ENCODE measurements at places on chromosomes 5 and 9.

DNA sequence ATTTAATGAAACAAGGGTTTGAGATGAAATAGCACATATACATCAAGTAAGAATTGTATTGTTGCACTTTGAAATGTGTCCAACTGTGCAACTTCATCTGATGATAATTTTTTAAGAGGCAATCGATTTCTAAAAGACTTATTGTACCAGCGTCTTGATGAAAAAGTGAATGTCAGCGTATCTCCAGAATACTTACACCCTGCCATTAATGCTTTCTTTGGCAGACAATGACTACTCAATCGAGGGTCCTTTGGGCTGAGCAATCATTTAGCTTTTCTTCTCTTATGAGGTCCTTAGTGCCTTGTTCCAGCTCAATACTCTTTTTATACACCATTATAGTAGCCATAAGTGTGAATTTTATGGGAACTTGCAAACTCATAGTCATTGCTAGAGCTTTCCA is 4.7 kb downstream of the TLE1 start:
- DNase-seq, result no peak

DNA sequence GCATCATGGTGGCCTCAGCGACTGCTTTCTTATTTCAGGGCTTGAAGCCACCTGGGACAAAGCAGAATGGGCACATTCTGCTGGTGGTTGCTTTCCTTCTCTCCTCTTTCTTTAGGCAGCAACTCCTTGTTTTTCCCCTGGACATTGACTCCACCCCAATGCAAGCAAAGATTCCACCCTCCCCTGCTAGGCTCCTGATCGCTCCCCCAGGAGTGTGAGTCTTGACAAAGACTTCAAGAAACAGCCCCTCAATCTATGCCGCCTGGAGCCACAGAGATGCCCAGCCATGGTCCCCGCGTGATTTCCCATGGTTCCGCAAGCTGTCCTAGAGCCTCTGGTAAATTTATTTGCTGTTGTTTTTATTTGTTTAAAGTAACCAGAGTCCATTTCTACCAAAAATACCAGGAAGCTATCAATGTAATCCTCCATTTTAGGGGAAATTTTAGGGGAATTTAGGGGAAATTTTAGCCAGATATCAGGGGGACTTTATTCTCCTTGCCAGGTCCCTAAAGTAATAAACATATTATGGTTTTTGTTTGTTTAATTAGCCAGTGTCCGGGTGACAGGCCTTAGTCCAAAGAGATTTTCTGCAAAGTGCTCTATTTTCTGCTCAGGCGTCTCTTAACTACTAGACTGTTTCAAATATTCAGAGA is 2.3 kb downstream of the KCNMB1 start:
- DNase-seq, result no peak

DNA sequence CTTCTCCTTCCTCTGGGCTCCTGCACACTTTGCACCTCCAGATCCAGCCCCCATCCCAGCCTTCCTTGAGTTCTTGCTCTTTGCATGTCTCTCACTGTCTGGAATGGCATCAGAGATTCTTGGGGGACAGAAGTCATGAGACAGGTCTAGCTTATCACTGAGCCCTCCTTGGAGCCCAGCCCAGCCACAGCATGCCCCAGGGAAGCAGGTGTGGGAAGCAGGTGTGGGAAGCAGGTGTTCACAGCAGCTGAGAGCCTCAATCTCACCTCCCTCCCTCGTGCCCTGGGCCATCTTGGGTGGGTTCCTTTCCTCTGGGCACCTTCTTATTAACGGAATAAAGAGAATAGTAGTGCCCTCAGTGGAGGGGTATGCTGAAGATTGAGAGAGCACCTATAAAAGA is 27.2 kb downstream of the SLC6A7 start:
- DNase-seq, result no peak

- DNase-seq, result no peak
Measured at GRCh38 chr5:140075371-140075770, 32.3 kb upstream of the NRG2 start.

DNA sequence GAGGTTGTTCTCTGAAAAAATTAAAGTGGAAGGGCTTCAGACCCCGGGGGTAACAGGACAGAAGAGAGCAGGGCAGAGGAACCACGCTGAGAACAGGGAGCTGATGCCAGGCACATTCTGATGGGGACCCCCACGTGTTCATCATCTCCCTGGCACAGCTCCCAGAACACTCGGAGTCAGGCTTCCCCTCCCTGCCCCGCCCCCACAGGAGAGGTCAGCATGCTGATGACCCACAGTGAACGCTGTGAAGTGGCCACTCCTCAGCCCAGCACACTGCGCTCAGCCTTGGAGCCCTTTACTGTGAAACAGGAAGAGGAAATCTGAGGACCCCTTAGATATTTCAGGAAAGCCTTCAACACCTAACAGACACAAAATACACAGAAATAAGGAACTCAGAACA is 16.4 kb downstream of the RETREG1 start:
- no peak for DNase-seq

DNA sequence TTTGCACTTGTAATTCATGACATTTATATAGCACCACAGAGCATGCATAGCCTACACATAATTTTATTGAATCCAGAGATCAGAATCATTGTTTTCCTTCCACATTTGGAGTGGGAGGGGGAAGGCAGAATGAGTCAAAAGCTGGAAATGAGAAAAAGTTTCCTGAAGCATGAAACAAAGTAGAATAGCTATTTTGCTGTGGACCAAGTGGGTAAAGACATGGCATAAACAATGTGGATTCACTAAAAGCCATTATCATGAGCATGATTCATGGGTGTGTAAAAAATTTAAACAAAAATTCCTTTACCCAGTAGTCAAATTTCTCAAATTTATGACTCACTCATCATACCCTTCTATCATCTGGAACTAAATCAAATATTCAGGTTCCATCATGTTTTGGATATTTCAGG is 97.9 kb downstream of the YIPF5 start:
- no peak for DNase-seq

DNA sequence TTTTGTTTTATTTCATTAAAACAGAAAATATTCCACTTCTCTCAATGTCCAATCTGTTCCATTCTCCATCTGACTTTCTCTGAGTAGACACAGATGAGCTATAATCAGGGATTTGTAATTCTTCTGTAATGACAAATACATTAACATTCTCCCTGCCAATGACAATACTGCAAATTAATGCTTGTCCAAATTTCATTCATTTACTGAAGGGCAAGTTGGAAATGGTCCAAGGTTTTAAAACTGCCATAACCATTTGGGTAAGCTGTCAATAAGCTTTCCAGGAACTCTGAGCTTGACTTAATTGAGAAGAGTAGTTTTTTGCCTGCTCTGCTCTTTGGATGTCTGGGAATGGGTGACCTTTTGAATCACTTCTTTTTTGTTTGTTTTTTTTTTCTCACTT is 253.5 kb downstream of the DMRTA1 start:
- no peak for DNase-seq

GRCh38 chr5:148347706-148348105 is 12.3 kb downstream of the SPINK9 start:
- no peak for DNase-seq

- no peak for DNase-seq
Measured at GRCh38 chr5:110085826-110086225, 396.1 kb downstream of the MAN2A1 start.

GRCh38 chr9:117787746-117788145 is 83.5 kb downstream of the TLR4 start:
- DNase-seq, result no peak

- DNase-seq, result no peak
Measured at GRCh38 chr9:138011951-138012500, 134.4 kb downstream of the CACNA1B start.

- no peak for DNase-seq
Measured at GRCh38 chr9:113313261-113313660, 10.1 kb upstream of the RNF183 start.

GRCh38 chr5:173242079-173242478 is 7.1 kb upstream of the NKX2-5 start:
- DNase-seq, result no peak
